ENCODE measurements at places on chromosomes 5 and 9.

GRCh38 chr5:168447808-168448207, 38.5 kb upstream of the RARS1 start:
- DNase-seq, result no peak

DNA sequence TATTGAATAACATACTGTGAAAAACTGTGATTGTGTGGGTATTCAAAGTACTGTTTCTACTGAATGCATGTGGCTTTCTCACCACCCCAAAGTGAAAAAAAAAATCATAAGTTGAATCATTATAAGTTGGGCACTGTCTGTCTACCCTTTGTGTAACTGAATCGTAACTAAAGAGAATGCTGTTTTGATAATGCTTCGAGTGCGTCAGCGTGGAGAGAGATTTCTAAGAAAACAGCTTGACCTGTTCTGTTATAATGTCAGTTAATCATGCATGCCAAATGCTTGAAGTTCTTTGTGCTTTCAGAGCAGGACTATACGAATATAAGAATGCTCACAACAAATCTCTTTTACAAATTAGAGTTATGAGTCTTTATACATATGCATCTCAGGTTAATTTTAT, 148.8 kb upstream of the SGCD start:
- DNase-seq, result no peak

DNA sequence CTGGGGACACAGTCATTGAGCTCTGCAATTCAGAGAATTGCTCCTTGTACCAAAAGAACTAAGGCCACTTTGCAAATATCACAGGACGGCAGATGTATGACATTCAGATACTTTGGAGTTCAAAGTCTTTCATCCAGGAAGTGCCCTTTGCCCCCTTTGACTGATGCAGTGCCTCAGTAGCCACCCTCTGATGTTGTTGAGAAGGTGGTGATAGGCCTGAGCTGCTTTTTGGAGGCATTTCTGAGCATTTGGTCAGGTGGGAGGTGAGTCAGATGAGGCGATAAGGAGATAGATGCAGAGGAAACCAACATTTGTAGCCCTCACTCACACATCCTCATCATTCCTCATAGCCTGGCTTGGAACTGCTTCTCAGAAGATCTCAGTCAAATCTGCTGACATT, 63.4 kb downstream of the ANGPTL2 start:
- no peak for DNase-seq

DNA sequence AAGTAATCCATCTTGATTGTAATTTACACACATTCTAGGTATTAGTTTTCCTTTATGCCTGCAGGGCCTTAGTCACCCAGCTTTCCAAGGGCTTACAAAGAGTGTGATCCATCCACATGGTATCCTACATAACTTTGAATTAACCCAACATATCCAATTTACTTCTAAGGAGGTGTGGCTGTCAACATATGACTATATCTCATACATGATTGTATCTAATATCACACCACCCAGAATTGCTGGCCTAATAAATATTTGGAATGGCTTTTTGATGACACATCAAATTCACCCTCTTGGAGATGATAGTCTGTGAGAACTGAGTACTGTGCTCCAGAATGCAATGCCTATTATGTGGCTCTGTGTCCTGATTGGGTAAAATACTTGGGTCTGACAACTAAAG, 363.3 kb upstream of the GRIN3A start:
- no peak for DNase-seq

DNA sequence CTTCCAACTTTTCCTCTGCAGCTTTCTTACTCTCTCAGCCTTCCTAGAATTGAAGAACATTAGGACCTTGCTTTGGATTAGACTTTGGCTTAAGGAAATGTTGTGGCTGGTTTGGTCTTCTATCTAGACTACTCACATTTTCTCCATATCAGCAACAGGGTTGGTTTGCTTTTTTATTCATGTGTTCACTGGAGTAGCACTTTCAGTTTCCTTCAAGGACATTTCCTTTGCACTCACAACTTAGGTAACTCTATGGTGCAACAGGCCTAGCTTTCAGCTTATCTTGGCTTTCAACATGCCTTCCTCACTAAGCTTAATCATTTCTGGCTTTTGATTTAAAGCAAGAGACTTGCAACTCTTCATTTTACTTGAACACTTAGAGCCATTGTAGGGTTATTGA, 153.1 kb downstream of the CCDC192 start:
- no peak for DNase-seq

- peak; percentile 23 for DNase-seq
These were observed 837.1 kb upstream of the ZNF608 start for GRCh38 chr5:125583321-125584139.

GRCh38 chr5:54656261-54656728, 138.7 kb downstream of the SNX18 start:
- DNase-seq, result no peak

- no peak for DNase-seq
These were observed 1.6 kb upstream of the CFAP90 start for GRCh38 chr5:7852542-7852941.

DNA sequence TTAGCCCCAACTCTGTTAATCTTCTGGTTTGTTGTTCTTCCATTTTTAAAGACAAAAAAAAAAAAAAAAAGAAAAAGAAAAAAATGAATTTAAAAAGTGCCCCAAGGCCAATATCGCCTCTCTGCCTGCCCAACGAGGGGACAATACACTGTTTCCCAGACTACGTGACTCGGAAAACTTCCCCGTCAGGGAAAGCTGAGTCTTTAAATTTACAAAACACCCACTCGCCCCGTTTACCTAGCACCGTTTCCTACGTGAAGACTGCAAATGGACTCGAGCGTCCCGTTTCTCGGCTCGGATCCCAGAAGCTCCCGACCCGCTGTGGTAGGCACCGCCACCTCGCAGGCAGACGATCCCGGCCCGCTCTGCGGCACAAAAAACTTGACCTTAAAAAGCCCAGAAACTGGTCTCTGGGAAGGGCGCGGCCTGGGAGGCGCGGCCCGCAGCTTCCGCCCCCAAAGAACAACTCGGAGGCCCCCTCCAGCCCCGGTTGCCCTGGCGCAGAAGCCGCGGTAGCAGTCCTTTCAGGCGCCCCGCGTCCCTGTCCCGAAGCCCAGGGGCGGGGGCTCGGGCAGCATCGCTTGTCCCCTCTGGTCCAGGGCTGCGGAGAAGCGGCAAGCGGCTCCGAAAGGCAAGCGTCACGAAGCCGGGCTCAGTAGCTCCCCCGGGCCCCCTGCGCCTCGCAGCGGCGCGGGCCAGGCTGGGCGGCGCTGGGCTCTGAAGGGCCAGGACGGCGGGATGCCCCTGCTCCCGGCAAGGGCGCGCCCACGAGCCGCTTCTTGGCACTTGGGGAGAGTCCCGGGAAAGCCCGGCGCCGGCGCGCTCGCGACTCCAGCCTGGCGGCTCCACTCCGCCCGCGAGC, at the start of gene GCNT4:
GCNT4 (minus strand) TSS at position 367 of the 862 bp plus-strand sequence. CDS start 22,521 bp downstream, outside the sequence.
- DNase-seq, result no peak

DNA sequence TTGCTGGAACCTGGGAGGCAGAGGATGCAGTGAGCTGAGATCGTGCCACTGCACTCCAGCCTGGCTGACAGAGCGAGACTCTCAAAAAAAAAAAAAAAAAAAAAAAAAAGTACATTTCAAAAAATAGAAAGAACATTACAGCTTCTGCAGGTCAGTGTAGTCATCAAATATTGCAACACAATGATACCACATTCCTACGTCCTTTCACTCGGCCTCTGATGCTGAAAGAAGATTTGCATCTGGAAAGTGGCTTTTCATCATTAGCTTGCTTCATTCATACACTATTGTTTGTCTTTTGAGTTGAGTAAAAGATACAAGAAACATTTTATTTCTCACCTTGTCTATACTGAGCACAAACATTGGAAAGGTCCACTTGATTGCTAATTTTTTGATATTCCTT, 59.6 kb upstream of the CPLANE1 start:
- DNase-seq, result no peak

GRCh38 chr5:76754668-76755078, 38.7 kb downstream of the F2R start:
- DNase-seq, result no peak

DNA sequence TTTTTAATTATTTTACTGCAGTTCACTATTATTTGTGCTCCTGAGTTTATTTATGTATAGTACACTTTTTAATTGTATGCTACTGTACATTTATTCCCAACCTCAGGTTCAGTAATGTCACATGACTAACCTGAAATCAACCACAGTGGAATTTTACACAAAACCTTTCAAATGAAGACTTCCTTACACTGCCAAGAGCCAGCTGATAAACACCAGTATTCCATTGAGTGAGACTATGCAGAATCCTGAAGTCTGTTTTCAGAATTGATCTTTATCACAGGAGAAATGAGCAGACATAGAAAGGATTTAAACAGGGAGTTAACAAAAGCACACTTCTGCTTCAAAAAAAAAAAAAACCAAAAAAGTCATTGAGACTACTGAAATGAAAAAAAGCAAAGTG, 219.5 kb downstream of the PRR16 start:
- no peak for DNase-seq

GRCh38 chr5:1723957-1724821, 75.4 kb downstream of the MRPL36 start:
- DNase-seq, result no peak

- no peak for DNase-seq
These were observed 49.5 kb upstream of the MCCC2 start for GRCh38 chr5:71537687-71538086.

- DNase-seq, result no peak
These were observed 143.5 kb downstream of the MTX3 start for GRCh38 chr5:79847561-79847960.

GRCh38 chr5:759781-760362, 24.7 kb downstream of the ZDHHC11B start:
- no peak for DNase-seq

GRCh38 chr5:41447650-41448510, 62.5 kb downstream of the PLCXD3 start:
- DNase-seq, result no peak

DNA sequence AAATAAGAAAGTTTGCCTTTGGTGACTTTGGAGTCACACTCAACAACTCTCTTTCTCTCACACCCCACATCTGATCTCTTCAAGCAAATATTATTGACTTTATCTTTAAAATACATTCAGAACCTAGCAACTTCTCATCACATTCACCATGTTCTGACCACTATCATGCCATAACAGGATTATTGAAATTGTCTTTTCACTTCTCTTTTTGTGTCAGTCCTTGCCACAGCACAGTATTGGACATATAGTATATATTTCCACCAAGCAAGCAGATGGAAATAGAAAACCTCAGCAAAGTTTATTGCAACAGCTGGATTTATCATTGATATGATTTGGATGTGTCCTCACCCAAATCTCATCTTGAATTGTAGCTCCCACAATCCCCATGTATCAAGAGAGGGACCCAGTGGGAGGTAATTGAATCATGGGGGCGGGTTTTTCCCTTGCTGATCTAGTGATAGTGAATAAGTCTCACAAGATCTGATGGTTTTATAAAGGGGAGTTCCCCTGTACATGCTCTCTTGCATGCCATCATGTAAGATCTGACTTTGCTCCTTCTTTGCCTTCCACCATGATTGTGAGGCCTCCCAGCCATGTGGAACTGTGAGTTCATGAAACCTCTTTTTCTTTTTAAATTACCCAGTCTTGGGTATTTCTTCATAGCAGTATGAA, 26.9 kb upstream of the ITGA1 start:
- DNase-seq, result no peak

- DNase-seq, result no peak
These were observed 8.6 kb downstream of the TGFBR1 start for GRCh38 chr9:99113414-99114048.

DNA sequence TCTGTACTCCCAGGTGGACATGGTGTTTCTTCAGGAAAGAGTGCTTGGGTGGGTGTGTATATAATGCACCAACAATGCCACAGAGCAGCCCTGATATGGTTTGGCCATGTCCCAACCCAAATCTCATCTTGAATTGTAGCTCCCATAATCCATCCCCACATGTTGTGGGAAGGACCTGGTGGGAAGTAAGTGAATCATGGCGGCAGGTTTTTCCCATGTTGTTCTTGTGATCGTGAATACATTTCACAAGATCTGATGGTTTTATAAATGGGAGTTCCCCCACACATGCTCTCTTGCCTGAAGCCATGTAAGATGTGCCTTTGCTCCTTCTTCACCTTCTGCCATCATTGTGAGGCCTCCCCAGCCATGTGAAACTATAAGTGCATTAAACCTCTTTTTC, 158.5 kb downstream of the NR3C1 start:
- DNase-seq, result no peak

DNA sequence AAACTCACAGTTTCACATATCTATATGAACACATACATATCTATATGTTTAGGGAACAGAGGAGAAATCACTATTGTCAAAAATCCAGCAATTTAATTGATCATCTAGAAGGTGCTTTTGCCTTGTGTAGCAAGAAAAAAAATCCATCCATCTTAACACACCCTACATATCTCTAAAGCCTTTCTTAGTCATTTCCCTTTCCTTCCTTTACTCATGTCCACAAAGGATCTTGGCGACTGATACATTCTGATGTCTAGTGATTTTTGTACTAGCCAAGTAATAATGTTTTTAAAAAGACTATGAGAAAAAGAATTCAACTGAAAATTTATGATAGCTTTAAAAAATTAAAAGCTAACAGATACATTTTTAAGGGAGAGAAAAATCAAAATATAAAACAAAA, 22.5 kb downstream of the ZDHHC21 start:
- DNase-seq, result no peak

GRCh38 chr5:36605241-36605640, 1.2 kb upstream of the SLC1A3 start:
- no peak for DNase-seq

- no peak for DNase-seq
These were observed 17.7 kb downstream of the SLC28A3 start for GRCh38 chr9:84322828-84323227.

DNA sequence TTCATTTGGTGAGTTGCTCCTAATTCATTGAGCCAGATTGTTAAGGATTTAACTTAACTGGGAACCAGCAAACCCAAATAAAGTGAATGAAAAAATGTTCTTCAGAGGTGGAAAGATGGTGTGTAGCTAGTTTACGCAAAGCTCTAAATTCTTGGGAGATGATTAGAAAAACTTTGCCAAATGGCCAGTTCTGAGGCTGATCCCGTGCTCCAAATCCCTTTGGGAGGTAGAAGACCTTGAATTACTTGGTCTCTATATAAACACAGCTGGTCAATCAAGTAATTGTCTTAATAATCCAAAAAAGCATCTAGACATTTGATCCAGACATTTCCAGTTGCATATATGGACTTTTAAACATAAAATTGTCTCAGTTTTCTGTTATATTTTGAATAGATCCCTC, 11.4 kb downstream of the ACTL7B start:
- peak; percentile 40 for DNase-seq

GRCh38 chr9:3751125-3751758, 225.4 kb upstream of the RFX3 start:
- DNase-seq, result no peak

- no peak for DNase-seq
These were observed 168.3 kb upstream of the PPP2R2B start for GRCh38 chr5:147046894-147047293.

Data from NCI-H2171 (cell line).